ENCODE measurements at places on chromosomes 11 and 22.

DNA sequence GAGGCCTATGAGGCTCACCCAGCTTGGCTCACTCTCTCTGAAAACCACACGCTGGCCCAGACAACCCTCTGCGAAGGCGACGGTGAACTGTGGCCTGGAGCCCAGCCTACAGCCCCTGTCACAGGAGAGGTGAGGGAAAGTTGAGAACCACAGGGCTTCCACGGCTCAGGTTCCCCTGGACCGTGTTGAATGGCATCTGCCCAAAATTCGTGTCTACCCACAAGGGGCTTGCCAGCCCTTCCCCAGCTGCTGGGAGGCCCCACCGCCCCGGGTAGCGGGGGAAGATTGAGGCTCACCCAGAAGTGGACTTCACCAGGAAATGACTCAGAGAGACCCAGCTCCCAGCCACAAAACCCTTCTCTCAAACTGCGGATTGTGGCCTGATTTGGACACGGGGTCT lies 197.1 kb downstream of the CTTN start:
- no peak for DNase-seq

DNA sequence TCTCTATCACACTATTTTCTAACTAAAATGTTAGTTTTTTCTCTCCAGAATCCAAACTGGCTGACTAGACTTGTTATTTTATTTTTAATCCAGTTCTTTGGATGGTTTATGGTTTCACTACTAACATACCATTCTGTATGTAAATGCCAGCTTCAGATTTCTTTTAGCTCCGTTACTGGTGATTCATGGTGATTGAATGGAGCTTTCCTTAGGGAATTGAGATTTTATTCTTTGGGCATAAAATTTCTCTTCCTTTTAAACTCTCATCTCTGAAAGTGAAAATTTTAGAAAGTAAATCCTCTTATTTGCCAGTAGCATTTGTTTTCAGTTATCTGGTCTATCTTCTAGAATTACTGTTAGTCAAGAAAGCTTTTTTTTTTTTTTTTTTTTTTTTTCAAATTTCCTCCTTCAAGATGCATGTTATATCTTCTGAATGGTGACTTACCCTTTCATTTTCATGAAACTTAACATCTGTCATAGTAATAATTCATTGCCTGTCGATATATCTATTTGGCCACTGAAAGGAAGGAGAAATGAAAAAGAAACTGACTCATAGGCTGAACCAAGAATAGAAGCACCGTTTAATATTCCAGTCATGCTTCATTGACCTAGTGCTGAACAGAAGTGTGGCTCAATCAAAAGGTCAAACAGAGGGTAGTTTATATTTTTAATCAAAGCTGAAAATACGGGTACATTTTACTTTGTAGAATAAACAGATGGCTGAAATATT lies 6.4 kb downstream of the ENDOD1 start:
- DNase-seq = no peak

GRCh38 chr22:38973289-38974169 lies 8.6 kb upstream of the APOBEC3B start:
- DNase-seq = no peak

DNA sequence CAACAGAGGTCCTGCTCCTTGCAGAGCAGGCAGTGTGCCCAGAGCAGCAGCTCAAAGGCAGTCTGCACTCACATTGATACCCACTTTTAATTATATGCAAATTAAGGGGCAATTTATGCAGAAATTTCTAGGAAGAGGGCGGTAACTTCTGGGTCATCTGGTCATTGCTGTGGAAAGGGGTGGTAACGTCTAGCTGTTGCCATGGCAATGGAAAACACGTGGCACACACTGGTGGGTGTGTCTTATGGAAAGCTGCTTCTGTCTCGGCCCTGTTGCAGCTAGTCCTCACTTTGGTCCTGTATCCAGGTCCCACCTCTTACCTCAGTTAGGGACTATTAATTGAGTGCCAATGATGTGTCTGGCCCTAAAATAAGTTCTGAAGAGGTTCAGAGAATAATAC lies 36.8 kb downstream of the BARX2 start:
- no peak for DNase-seq

DNA sequence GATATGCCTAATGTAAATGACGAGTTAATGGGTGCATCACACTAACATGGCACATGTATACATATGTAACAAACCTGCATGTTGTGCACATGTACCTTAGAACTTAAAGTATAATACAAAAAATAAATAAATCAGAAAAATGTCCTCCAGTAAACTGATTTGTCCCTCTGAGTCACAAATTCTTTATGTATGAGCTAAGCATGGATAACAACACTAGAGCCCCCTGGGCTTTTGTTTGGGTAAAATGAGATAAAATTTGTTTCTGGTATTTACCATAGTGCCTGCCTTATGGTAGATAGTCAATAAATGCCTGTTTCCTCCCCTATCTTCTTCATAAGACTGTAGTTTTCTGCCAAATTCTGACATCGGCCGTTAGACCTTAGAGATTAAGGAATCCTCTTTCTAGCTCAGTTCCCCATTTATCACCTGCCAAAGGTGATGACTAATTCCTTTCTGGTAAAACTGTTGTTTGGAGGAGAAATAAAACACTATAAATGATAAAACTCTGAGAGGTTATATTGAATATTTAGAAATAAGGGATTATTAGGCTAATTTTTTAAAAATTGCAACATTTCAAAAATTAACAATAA lies 43.6 kb upstream of the LUZP2 start:
- no peak for DNase-seq

Data from dermis microvascular lymphatic vessel endothelial cell (primary cell).